ENCODE measurements at places on chromosomes 1 and 21.
A peak's percentile ranks its signal among the peaks of the same experiment; 100 is the strongest.

DNA sequence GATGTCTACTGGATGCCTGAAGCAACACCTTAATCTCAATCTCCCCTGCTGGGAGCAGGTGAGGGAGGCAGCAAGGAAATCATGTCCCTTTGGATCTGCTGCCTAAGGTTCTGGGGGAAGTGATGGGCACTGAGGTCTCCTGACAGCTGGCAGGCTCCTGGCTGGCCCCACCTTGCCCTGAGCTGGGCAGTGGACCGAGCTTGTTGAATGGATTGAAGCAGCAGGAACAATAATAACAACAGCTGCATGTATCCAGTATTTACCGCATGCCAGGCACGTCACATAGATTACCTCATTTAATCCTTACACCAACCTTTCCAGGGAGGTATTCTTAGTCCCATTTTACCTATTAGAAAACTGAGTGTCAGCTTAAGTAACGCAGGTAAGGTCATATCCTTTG, 133.9 kb downstream of the PLXNA2 start:
- DNase-seq = no peak

- no peak for DNase-seq
Measured at GRCh38 chr1:173044656-173045055, 6.1 kb downstream of the TNFSF18 start.

DNA sequence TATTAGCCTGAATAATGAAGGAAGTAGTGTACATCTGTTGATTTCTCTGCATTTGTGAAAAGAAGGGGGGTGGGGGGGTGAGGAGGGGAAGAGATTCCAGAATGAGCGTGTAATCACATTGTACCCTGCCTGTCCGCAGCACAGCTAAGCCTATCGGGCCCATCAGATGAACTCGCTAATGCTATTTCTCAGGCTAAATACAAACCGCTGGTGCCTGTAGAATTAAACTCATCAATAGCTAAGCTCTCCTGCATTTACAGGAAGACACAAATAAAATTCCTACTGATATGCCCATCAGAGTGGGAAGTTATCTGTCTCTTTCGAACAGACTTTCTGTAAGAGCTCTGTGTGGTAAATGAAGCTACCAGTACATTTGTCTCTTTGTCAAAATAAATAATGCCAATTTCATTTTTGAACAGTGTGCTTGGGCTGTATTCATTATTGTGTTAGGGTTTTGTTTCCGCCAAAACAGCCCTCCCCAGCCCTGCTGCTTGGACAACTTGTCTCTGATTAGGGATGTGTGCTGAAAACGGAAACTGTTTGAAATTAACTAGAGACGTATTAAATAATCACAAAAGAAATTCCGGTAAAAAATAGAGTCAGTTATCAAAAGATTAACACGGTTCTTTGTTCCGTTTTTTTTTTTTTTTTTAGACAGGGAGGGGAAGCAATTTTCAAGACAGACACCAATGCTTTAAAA, 305.4 kb downstream of the TTLL7 start:
- DNase-seq = no peak

GRCh38 chr1:34176830-34177603, at the start of gene C1orf94:
Gene C1orf94, plus strand, starts transcription at chr1:34176907. Its CDS starts 883 bp downstream, at chr1:34177790.
- no peak for DNase-seq

- DNase-seq = no peak
Measured at GRCh38 chr1:9590201-9590600, 1.5 kb downstream of the TMEM201 start.

GRCh38 chr1:6450943-6451373, 15.0 kb downstream of the TNFRSF25 start:
- DNase-seq = no peak

GRCh38 chr1:241992734-241993133, 6.2 kb downstream of the MAP1LC3C start:
- no peak for DNase-seq

GRCh38 chr1:28792644-28793121, 19.3 kb upstream of the OPRD1 start:
- DNase-seq = no peak

DNA sequence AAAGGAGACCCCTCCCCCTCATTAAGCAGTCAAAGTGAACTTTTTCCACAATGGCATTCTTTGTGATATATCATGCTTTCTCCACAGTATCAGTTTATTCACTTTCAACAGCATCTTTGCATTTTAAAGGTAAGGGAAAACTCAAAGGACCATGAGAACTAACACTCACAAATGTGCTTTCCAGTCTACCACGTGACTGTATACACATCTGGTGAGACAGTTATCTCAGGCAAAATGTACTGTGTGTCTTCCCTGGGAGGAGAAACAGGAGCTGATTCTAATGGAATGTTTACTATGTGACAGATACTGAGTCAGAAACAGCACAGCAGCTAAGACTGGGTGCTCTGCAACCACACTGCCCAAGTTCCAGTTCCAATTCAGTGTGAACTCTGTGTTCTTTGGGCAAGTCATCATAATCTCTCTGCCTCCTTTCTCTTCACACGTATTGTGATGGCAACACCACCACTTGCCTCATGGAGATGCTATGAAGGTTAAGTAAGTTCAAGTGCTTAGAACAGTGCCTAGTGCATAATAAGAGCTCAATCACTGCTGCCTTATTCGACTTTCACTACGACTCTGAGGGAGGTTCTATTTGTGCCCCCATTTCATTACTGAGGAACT, 79.0 kb downstream of the SLC45A1 start:
- DNase-seq = peak; percentile 89

DNA sequence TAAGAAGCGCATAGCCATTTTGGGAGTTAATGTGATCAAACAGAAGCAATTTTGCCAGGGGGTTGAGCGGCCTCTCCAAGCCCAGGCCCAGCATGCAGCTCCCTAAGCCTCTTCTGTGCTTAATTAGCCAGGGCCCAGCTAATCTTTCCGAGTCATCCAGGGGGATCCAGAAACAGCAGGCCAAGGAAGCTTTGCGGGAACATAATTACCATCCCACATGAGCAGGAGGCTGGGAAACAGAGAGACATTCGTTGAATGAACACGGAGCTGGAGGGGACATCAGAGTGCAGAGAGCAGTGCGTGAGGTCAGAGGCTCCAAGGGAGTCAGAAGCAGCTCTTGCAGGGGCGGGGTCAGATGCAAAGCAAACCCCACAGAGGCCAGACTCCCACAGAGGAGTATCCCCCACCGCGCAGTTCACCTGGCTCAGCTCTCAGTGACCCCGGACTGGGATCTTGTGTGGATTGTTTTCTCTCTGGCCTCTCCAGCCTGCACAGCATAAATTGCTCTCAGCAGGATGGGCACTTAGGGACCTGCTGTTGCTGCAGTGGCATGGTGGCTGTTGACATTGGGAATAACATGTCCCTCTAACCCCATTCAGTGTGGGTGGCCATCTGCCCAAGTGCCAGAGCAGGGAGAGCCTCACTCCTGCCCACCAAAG, 657.4 kb downstream of the AJAP1 start:
- DNase-seq = no peak

GRCh38 chr1:23574265-23574754, 15.0 kb upstream of the ID3 start:
- DNase-seq = no peak

- no peak for DNase-seq
Measured at GRCh38 chr1:206074839-206075238, 21.9 kb downstream of the RHEX start.

DNA sequence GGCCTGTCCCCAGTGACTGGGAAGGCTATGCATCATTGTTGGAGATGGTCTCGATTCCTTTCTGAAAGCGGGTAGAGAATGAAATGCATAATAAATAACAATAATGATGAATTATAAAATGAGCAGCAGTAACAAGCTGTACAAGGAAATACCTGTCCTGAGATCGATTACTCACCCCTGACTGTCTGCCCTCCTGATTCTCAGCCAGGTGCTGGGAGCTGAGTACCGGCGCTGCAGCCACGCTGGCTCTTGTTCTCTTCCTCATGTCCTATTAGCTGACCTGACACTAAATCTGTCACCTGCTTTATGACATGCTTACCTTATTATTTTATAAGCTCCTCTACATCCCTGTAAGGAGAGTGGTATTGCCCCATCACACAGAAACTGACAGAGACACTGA, 3.4 kb downstream of the AGPAT3 start:
- DNase-seq = no peak
